ENCODE measurements at places on chromosomes 6 and 20.

- no peaks in the 10 kb centered on the region for H3K4me1 ChIP-seq
- no peak for DNase-seq
- H3K27ac ChIP-seq, result no peak overlapping the region
- H3K36me3 ChIP-seq, result no peaks in the 10 kb centered on the region
- no peaks in the 10 kb centered on the region for H3K27me3 ChIP-seq
- H3K4me3 ChIP-seq, result no peak overlapping the region
These were observed 81.3 kb upstream of the ASCC3 start for GRCh38 chr6:100962466-100962865.

DNA sequence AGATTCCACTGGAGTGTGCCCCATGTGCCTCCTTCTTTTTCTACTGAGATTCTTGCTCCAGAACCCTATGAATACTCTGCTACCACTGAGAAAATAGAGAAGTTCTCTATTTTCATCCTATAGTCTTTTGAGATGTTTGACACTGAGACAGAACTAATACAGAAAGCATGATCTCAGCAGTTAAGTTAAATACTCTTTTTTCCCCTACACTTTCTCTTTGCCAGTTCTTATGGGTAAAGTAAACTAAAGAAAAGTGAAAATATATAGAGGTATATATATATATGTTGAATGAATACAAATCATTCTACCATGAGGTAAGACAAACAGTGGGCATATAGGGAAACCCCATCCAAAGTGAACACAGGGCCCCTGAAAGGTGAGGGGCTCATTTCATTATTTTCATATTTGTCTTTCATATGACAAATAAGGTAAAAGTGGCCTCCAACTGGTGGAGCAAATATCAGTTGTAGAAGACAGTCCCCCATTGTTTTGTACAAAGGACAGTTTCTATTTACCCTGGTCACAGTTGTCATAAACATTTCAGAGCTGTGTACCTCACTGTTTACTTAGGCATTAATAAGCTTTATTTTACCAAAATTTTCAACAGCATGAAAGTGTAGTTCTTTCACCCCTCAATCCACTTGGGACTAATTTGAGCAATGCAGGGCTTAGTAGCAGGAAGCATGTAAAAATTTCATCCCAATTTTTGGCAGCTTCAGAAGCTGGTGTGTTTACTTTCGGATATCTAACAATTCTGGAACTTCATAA lies 188.3 kb upstream of the MARCKS start:
- H3K27me3 ChIP-seq, result no peaks in the 10 kb centered on the region
- no peak for DNase-seq
- no peak overlapping the region for H3K4me3 ChIP-seq

DNA sequence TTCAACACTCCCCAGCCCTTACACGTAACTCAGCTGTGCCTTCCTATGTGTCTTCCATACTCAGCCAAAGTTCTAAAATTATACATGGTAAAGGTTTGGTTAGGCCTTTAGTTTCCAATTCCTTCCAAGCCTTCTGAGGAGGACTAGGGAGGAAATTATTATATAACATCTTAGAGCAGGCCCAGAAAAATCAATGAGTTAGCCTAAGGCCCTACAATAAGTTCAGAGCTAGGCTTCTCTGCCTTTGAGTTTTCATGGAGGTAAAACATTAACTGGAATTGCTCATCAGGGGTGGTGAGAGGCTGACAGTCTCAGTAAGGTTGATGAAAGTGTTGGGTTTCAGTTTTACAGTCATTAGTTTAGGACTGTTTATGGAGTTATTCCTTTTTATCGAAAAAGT lies 286.0 kb downstream of the ADGB start:
- H3K27ac ChIP-seq, result no peak overlapping the region
- peaks cover 1% of the 10 kb centered on the region for H3K4me1 ChIP-seq
- no peak overlapping the region for H3K4me3 ChIP-seq
- peaks cover 1% of the 10 kb centered on the region for H3K27me3 ChIP-seq
- no peak for DNase-seq
- H3K36me3 ChIP-seq, result no peaks in the 10 kb centered on the region

DNA sequence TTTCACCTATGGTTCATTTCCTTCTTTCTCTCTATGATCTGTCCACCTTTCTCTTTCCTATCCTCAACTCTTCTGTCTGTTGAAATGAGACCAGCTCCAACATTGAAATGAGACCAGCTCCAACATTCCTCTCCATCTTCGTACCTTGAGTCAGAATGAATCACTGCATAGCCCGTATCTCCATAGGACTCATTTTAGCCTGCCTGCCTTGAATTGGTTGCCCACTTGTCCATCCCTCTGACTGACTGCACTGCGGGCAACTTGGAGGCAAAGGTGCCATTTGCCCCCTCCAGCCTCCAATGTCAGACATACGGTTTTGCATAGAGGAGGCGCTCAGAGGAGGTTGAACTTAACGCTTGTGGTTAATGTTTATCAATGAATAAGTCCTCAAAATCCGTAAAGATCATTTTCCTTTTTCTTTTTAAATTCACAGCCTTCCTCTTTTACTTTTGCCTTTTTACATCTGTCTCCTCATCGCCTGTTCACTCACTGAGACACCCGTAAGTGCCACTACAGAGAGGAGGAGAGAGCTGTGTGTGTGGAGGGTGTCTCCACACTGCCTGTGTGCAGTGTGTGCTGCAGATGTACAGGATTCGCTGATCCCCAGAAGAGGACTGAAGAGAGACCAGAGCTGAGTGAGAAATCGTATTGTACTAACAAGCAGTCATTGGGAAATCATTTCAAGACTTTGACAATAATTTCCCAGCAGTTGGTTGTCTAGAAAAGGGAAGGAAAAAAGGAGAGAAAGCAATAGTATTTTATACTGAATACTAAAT lies 579.6 kb upstream of the MAP3K7 start:
- no peak overlapping the region for H3K27ac ChIP-seq
- no peak for DNase-seq
- H3K36me3 ChIP-seq, result no peaks in the 10 kb centered on the region
- H3K27me3 ChIP-seq, result no peaks in the 10 kb centered on the region
- 0 out of 2 replicates have a peak, but pooled peaks cover 2% of the 10 kb centered on the region for H3K4me1 ChIP-seq

DNA sequence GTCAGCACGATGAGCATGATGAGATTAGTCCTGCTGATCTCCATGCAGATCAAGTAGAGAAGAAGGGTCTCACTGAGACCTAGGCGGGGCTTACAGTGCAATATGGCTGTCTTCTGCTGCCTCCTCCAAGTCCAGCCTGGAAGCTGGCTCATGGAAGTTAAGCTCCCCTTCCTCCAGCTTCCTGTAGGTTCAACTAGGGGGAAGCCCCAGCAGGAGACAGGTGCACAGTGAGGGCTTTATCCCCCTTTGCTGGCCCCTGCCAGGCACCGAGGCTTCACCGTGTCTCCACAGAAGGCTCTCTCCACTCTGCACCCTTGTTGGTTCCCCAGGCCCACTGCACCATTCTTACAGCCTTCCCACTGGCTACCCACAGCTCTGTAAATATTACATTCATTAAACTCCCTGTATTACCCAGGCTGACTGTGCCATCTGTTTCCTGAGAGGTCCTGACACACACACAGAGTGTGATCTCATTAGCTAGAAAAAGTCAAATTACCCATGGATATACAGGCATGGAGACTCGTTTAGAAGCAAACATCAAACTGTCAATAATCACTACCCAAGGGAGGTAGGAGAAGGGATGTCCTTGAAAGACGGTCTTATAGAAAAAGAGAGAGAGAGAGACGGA lies 90.4 kb downstream of the SLC2A10 start:
- no peak overlapping the region for H3K4me3 ChIP-seq
- H3K27me3 ChIP-seq, result no peaks in the 10 kb centered on the region

DNA sequence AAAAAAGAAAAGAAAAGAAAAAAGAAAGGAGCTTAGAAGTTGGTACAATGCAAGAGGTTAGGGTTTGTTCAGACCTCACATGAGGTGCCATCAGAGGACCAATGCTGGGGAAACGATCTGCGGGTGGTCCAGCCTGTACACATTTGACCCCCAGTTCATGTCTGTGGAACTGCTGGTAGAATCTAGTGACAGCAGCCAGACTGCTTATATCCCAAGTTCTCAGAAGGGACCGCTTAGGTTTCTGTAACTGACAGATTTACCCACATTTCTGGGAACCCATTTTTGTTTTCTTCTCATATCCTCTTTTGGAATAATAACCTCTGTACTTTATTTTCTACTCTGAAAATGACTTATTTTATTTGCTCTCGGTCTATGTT lies 4.7 kb downstream of the PPP1R18 start:
- no peaks in the 10 kb centered on the region for H3K27me3 ChIP-seq
- H3K4me3 ChIP-seq, result no peak overlapping the region
- DNase-seq, result no peak
- no peak overlapping the region for H3K27ac ChIP-seq
- H3K36me3 ChIP-seq, result no peaks in the 10 kb centered on the region

- H3K4me3 ChIP-seq, result no peak overlapping the region
- H3K36me3 ChIP-seq, result no peaks in the 10 kb centered on the region
- H3K27ac ChIP-seq, result no peak overlapping the region
- DNase-seq, result peak; percentile 55
These were observed 154.3 kb downstream of the CCDC170 start for GRCh38 chr6:151647976-151648639.

DNA sequence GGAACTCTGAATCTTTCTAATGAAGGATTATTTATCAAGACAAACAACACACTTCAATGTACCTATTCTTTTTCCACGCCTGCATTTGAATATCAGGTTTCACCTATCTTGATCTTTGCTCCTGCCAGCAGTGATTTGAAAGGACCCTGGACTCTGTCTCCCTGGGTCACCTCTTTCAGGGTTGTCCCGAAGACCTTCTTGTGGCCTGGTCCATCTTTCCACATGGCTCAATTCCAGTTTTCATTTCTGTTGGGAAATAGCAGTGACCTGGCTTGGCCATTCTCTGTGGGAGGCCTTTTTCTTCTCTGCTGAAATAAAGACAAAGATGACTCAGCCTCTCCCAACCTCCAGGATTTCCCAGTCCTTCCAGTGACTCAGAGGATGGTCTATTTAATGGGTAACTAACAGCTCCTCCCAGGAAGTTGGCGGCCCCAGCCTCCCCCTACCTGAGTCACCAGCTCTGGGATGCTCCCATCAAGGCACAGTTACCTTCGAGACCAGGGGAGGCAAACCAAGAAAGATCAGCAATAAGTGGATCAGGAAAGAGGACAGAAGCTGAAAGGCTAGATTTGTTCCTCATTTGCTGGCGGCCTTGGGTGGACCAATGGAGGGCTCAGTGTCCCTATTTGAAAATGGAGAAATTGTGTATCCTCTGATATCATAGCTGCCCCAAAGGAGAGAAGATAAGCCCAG lies 120.2 kb upstream of the RNF24 start:
- H3K27ac ChIP-seq, result no peak overlapping the region
- no peak for DNase-seq
- no peak overlapping the region for H3K4me3 ChIP-seq
- no peaks in the 10 kb centered on the region for H3K27me3 ChIP-seq
- no peaks in the 10 kb centered on the region for H3K36me3 ChIP-seq

All from iPS DF 6.9 (cell line).